ENCODE measurements at places on chromosomes 5 and 9.

GRCh38 chr9:34343605-34344004, 14.2 kb downstream of the NUDT2 start:
- DNase-seq: no peak

DNA sequence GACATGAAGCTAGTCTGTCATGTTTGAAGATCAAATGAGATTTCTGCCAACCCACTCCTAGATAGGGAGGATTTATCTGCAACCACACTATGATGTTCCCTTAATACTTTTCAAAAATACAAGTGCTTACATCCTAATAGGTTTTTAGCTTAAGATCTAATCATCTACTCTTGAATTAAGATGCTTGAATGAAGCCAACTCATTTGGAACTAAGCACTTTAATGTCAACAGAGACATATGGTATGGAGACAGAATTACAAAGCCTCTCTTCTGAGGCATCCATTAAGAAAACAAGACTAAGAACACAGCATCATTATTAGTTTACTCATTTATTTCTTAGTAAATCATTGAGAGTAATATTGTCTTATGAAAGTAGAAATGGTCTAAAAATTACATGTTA, 139.3 kb upstream of the NFIB start:
- no peak for DNase-seq

DNA sequence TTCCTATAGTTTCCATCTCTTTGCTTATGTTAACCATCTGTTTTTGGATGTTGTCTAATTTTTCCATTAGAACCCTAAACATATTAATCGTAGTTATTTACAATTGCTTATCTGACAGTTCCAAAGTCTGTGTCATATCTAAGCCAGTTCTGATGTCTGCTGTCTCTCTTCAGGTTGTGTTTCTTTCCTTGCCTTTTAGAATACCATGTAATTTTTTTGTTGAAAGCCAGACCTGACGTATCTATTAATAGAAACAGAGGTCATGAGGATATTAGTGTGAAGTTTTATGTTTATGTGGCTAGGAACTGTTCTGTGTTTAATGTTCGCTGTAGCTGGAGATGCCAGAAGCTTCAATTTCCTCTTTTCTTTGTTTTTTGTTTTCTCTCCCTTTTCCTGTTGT, 52.2 kb downstream of the ZNF618 start:
- DNase-seq: no peak

GRCh38 chr9:127606043-127606442, 6.0 kb upstream of the STXBP1 start:
- DNase-seq: no peak

GRCh38 chr9:94631599-94631998, 7.7 kb downstream of the FBP1 start:
- DNase-seq: no peak

DNA sequence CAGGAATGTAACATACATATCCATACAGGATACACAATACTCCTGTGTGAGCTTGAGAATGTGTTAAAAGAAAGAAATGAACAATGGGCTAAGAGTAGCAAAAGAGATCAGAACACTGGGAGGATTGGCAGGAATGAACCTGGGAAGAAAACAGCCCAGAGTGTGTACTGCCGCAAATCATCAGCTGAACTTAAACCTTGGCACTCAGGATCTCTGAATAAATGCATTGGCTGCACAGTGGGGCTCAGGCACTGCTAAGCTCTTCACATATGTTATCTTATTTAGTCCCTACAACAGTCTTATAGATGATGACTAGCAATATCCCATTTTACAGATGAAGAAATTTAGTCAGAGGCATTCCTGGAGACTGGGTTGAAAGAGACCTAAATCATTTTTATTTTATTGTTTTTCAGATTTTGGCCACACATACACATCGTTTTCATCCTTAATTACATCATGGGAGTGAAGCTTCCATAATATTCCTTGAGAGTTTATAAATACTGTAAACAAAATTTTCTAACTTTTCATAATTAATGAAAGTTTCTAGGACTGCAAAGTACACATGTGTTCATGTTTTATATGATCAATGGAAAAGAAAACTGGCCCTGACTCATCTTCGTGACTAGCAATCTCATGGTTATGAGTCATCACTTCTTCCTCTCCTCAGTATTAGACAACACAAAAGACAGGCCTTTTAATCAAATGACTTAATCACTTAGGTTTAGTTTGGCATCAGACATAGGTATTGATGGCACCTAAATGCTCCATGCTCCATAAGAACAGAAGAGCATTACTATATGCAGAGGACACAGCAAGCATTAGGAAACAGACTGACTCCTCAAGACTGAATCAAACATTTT, 59.2 kb downstream of the CDH18 start:
- peak; percentile 96 for DNase-seq

GRCh38 chr9:122204055-122204454, 24.7 kb downstream of the LHX6 start:
- DNase-seq: no peak

GRCh38 chr5:82603033-82603987, 325.2 kb upstream of the RPS23 start:
- DNase-seq: no peak

GRCh38 chr9:112809351-112809848, 58.8 kb downstream of the SNX30 start:
- DNase-seq: no peak

- no peak for DNase-seq
These were observed 45.5 kb upstream of the ZSWIM6 start for GRCh38 chr5:61286446-61287132.

DNA sequence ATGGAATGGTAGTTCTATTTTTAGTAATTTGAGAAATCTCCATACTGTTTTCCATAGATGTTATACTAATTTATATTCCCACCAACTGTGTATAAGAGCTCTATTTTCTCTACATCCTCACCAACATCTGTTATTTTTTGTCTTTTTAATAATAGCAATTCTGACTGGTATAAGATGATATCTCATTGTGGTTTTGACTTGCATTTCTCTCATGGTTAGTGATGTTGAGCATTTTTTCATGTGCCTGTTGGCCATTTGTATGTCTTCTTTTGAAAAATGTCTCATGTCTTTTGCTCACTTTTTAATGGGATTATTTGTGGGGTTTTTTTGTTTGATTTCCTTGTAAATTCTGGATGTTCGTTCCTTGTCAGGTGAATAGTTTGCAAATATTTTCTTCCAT, 154.4 kb downstream of the ZSWIM6 start:
- no peak for DNase-seq

DNA sequence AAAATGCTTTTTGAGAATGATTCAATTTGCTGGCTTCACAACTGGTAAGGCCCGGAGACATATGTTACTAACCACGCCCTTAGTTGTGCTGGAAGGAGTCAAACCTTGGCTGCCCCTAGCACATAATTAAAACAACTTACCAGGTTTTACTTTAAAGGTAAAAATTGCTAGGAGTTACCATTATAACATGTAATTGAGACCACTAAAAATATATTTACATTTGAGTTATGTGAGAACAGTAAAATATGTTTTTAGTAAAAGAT, 435.6 kb upstream of the CDH9 start:
- no peak for DNase-seq

DNA sequence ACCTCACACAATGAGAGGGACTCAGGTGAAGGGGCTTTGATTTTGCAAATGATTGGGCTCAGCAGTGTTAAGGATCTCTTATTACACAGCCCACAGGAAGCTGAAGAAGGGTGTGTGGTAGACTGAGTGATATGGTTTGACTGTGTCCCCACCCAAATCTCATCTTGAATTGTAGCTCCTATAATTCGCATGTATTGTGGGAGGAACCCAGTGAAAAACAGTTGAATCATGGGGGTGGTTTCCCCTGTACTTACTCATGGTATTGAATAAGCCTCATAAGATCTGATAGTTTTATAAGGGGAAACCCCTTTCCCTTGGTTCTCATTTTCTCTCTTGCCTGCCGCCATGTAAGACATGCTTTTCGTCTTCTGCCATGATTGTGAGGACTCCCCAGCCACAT, 132.5 kb upstream of the FBXL7 start:
- no peak for DNase-seq

DNA sequence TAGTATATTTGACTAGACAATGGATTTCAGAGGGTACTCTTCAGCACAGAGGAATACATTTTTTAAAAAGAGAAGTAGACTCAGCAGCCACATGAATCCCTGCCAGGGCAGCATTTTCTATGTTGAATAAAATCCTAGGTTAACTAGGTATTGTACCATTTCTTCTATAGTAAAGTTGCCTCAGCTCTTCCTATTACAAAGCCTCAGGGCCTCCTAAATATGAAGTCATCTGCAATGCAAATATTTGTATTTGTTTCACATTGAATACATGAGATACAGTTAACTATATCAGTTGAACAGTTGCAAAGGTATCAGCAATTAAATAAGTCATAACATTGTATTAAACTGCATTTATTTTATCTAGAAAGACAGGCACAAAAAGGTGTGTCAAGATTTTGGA, 59.5 kb downstream of the NUDT12 start:
- no peak for DNase-seq

DNA sequence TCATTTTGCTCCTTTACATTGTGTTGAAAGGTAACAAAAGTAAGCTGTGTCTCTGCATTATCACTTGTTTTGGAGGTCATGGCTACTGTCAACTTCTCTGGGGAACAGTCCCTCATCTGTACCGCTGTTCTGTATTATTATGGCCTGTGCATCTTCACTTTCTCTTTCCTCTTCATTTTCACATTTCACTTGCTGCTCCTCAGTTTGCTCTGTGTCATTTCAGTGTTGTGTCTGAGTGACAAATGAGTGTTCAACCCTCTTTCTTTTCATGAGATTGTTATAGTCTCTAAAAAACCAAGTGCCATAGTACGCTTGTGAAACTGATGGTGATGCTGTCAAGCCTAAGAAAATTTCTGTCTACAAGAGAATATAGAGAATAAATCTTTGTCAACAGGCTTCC, 122.0 kb upstream of the FER start:
- no peak for DNase-seq

GRCh38 chr5:115977988-115978387, 15.7 kb downstream of the LVRN start:
- peak; percentile 61 for DNase-seq

GRCh38 chr5:35003018-35003957, 44.5 kb downstream of the AGXT2 start:
- no peak for DNase-seq

GRCh38 chr9:121675969-121676822, 24.8 kb downstream of the DAB2IP start:
- no peak for DNase-seq

DNA sequence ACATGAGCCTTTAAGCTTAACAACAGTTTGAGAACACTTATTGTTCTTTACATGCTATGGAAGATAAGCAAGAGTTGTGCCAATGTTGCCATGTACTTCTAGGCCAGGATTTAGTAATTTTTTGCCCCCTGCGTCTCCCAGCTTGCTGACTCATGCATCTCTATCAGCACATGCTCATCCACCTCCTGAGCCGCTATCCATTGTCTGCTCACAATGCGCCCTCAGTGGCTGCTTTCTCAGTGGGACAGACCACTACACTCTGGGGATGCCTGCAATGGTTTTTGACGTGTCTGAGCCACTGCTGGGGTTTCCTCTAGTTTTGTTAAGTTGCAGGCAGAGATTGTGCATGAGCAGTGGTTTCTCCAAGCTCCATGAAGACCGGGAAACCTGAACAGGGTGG, 50.9 kb upstream of the PHF2 start:
- DNase-seq: no peak

GRCh38 chr9:18477719-18478118, 3.8 kb downstream of the ADAMTSL1 start:
- no peak for DNase-seq

DNA sequence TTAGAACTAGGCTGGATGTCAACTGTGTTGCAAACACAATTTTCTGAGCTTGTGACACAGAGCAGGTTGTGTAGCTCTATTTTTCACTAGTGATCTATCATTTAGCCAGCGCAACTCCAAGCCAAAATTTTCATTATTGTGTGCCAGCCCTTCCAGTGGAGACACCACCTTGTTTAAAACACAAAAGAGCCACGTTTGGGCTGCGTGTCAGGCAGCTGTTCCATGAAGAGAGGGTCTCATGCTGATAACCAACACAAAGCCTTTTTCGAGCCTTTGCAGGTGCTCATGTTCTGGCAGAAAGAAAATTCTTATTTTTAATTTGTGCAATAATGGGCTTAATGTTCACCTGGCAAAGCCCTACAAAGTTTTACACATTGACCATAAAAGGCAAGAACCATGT, 237.6 kb upstream of the RGMB start:
- no peak for DNase-seq

DNA sequence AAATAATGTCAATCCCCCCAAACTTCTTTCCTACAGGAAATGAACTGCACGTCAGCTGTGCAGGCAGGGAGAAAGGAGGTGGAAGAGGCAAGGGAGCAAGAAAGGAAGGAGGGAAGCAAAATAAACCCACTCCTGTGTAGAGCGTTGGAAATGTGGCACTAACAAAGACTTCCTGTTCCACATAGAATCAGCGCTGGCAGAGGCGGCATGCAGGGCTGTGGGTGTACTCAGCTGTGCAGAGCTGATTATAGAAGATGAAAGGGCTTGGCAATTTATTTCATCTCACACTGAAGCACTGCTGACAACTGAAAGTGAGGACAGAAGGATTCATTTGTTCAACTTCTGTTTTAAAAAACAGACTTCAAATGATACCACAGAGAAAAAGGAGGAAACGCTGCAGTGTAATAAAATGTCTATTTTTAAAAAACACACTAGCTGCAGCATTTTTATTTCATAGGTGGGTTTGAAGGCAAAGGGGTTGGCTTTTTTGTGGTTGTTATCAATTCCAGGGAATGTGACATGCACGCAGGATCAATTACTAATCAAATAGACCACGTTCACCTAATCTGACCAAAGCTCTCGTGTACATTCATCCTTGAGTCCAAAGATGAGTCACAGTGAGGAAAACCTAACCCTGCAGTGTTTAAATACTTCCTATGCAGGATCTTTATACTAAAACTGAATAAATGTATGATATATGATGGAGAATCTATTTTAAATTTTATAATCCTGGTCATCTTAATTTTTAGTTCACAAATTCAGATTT, 583.5 kb downstream of the ZNF608 start:
- DNase-seq: peak; percentile 19

- DNase-seq: peak; percentile 80
These were observed 12.7 kb upstream of the PRELID2 start for GRCh38 chr5:145847499-145848497.

GRCh38 chr9:1599961-1600360, 415.2 kb upstream of the SMARCA2 start:
- DNase-seq: peak; percentile 24

- DNase-seq: no peak
These were observed 18.4 kb upstream of the ERCC6L2 start for GRCh38 chr9:95857124-95857523.

GRCh38 chr5:146440870-146441495, 6.2 kb upstream of the TCERG1 start:
- no peak for DNase-seq

DNA sequence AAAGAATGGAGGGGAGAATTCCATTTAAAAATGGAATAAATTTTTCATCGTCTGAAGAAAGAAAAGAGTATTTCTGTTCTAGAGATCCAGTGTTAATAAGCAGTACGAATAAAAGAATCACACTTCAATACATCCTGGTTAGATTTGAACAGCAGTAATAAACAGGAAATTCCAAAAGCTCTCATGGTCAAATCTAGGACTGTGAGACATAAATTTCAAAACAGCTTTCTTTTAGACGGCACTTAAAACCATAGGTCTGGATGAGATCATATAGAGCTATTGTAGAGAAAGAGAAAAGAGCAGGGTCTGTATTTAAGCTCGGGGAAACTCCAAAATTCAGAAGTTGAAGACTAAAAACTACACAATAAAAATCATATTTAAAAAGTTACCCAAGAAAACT, 1006.9 kb upstream of the CTNND2 start:
- DNase-seq: peak; percentile 51

GRCh38 chr9:87729246-87729645, 3.3 kb downstream of the CTSL start:
- DNase-seq: no peak
